ENCODE measurements at places on chromosomes 16 and 17. TPM values are rescaled to one million over a fixed set of nuclear protein-coding genes. Genes with fewer than 3 reads are reported as not detected.

SPEM2 gene
- total RNA-seq, result not detected

CYB5D1 gene
- total RNA-seq, result 25.6 TPM

HEATR9 gene
- not detected for total RNA-seq

CD79B gene
- 5.7 TPM for total RNA-seq

BAHCC1 gene
- 8.6 TPM for total RNA-seq

GRCh38 chr16:4594433-4595410, 20.0 kb downstream of the UBALD1 start:
- no peak for DNase-seq

DNA sequence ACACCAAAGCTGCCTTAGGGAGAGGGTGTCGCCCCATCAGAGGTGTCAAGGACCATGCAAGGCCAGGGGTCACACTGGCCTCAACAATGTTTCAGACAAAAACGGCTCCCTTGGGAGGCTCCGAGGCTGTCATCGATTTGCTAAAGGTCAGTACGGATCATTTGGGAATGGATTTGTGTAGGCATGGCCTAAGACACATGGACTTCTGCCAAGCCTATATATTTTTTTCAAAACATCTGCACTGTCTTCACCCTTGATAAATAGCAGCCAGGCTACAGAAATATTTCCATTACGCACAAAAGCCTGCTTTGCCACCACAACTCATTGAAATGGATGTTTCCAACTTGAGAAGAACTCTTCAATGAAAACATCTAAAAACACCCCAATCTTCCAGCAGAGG, 10.3 kb downstream of the CUEDC1 start:
- DNase-seq, result no peak

DNA sequence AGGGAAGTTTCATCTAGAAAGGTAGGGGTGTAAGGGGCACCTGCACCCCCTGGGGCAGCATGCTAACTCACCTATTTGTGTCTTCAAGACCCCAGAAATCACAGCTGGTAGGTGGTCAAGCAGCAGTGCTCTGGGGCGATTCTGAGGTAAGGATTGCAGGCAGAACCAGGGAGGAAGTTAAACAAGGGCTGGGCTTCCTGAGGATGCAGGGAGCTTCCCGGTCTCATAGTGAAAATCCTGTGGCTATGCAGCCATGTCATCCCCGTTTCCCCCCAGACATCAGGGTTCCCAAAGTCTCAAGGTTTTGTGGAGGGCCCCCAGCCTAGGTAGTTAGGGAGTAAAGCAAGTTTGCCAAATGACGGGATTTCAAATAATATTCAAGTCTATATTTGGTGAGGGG, 78.5 kb downstream of the C16orf78 start:
- DNase-seq, result no peak

DNA sequence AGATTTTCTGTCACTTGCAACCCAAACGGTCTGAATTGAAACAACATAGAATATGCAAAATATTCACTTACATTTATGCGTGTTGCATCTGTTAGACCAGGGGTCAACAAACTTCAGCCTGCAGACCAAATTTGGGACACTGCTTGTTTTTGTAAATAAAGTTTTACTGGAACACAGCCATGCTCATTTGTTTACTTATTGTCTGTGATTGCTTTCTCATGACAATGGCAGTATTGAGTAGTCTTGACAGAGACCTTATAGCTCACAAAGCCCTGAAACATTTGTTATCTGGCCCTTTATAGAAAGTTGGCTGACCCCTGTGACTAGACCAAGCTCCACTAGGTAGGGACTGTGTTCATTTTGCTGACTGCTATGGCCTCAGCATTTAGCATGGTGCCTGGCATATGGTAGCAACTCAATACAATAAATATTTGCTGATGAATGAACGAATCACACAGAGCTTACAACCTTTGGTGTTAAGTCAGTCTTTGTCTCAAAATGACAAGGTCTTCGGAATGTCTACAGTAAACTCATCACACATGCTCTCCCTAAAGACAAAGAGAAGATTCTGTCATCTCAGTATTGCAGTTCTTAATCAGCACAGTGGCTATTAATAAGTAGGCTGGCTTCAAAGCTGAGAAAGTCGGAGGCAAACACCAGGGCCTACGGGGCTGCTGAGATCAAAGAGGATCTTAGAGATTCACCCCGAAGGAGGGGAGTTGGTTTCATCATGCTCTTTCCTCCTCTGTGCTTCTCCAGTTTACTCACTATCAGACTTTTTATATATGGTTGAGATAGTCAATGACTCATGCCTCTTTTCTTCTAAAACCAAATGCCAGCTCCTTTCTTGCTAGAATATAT, 95.2 kb upstream of the AXIN2 start:
- no peak for DNase-seq

GRCh38 chr17:43679401-43679800, 17.7 kb upstream of the MEOX1 start:
- no peak for DNase-seq

DNA sequence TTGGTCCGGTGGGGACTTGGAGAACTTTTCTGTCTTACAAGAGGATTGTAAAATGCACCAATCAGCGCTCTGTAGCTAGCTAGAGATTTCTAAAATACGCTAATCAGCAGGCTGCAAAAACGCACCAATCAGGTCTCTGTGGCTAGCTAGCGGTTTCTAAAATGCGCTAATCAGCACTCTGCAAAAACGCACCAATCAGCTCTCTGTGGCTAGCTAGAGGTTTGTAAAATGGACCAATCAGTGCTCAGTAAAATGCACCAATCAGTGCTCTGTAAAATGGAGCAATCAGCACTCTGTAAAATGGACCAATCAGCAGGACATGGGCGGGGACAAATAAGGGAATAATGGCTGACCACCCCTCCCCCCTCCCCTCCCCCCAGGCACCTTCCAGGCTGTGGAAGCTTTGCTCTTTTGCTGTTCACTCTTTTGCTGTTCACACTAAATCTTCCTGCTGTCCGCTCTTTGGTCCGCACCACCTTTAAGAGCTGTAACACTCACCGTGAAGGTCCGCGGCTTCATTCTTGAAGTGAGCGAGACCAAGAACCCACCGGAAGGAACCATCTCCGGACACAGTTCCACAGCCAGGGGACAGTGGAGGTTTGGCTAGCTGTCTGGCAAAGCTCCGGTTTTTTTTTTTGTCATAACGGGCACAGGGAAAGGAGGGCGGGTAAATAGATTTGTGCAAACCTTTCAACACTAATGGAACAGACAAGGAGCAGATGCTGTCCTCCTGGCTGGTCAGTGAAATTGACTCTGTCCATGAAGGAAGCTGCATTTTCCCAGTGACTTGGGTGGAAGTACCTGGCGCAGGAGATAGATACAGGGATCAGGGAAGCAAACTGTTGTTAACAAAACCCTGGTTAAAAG, 8.3 kb downstream of the PITPNC1 start:
- DNase-seq, result no peak

DNA sequence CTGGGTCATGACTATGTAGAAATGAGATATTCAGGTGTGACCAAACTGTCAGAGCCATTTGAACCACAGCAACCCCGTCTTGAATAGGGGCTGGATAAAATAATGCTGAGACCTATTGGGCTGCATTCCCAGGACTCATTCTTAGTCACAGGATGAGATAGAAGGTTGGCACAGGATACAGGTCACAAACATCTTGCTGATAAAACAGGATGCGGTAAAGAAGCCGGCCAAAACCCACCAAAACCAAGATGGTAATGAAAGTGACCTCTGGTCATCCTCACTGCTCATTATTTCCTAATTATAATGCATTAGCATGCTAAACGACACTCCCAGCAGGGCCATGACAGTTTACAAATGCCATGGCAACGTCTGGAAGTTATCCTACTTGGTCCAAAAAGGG, 545.5 kb downstream of the TMEM114 start:
- DNase-seq, result no peak

GRCh38 chr17:6508519-6509030, 47.8 kb downstream of the PITPNM3 start:
- DNase-seq, result no peak

DNA sequence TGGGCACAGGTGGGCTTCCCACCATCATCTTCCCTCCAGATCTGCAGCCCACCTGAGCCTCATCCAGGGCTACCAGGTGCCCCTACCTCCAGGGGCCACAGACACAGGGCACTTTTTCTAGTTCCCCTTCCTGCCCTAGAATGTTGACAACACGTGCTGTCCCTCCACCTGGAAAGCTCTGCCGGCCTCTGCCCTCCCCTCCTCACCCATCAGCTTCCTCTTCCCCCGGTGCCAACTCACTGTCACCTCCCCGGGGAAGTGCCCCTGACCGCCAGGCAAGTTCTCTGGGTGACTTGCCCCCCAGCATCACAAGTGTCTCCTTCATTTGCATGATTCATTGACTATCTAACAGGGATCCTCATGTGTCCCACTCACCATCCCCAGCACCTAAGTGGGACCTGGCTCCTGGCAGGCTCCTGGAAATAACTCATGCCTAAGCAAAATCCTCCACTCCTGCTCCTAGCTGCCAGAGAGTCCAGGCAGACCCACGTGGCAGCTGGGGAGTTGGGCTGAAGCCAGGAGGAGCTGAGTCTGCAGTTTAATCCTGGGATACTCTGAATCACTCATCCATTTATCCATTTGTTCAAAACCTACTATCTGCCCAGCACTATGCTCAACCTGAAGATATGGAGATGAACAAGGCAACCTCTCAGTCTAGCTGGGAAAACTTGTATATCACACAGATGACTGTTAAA, 304.4 kb downstream of the FOXL1 start:
- peak; percentile 73 for DNase-seq

DNA sequence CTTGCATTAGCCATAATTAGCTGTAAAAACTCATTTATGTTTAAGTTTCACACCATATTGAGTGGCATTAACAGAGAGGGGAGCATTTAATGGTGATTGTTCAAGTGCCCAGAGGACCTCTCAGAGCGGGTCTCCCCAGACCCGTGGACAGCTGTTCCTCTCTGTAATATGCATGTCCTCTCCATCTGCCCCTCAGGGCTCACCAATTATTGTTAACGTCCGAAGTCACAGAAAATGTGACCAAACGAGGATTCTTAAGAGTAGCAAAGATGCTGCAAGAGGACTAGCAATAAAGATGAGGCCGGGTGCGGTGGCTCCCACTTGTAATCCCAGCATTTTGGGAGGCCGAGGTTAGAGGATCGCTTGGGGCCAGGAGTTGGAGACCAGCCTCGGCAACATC, 130.2 kb downstream of the CPPED1 start:
- DNase-seq, result no peak

DNA sequence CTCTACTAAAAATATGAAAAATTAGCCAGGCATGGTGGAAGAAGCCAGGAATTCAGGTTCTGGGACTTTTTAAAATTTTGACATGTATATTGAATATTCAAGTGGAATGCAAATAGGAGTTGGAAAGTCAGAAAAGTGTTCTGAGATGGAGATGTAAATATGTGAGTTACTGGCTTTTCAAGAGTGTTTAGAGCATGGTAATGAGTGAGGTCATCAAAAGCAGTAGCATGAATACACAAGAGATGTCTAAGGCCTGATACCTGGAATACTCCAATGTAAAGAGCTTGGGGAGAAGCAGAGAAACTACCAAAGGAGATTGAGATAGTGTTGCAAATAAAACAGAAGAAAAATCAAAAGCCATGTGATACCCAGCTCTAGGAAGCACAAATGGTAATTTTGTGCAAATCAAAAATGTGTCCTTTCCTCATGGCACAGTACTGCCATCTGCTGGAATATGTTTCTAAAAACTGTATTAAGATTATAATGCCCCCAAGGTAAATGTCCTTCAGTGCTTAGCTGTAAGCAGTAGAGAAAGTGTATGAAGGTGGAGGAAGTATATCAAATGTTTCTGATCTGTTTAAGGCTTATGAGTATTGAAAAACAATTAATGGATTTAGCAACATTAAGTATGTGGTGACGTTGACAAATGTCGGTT, 908.4 kb downstream of the KCNJ18 start:
- DNase-seq, result no peak

DNA sequence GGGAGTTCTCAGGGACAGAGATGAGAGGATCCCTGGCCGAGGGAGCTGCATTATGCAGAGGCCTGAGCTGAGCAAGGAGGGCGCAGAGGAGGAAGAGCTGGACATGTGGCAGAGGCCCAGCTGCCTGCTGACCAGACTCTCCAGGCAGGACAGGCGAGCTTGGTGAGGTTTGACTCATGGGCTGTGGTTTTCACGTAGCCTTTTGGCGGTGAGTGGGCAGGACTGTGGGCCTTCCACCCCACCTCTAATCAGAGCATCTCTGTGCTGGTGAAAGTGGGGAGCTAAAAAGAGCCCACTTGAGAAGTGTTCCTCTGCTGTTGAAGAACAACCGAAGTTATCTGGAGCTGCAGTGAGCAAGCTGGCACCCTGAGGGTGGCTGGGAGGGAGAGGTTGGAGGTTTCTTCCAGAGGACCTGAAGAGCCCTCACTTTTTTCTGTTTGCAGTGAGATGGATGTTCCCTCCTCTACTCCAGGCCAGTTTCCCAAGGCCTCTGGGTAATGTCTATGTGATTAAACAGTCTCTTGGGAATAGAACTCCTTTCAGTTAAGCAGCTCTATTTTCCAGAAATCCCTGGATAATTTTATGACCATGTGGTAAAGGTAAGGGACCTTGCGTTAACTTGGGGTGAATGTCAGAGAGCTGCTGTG, 11.9 kb downstream of the EPN2 start:
- DNase-seq, result peak; percentile 69

GRCh38 chr17:81711814-81712467, at the start of gene SLC25A10:
Gene SLC25A10, plus strand, starts transcription at chr17:81712284. Its CDS starts 143 bp downstream, at chr17:81712427.
- peak; percentile 89 for DNase-seq

GRCh38 chr17:32445074-32445415, 735 bp downstream of the PSMD11 start:
- no peak for DNase-seq

- no peak for DNase-seq
These were observed 142.6 kb upstream of the CPHXL start for GRCh38 chr16:75868636-75869632.

DNA sequence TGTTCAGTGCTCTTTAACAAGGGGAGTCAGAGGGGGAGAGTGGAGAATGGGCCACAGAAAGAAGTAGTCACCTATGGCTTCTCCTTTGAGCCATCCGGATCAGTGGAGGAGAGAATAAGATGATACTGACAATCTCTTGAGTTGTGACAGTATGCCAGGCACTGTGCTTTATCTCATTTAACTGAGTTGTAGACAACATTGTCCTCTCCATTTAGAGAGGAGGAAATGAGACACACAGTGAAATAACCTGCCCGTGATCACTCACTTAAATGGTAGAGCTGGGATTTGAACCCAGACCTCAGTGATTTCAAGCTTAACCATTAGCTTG, 17.8 kb upstream of the EEF2K start:
- no peak for DNase-seq

DNA sequence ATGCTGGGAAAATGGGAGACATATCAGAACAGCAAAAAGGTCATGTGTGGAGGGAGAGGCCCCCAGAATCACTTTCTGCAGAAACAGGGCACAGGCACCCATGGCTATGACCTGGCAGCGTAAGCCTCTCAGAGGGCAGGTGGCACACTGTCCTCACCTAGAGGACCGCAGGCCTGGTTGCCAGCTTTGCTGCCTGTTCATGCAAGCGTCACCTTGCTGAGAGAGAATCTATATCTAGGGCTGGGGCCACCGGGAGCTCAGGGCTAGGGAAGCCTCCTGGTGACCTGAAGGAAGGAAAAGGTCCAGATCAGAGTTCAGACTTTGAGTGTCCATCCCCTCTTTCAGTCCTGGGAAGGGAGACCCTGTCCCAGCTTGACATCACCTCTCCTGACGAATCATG, 78.7 kb downstream of the GOSR1 start:
- DNase-seq, result no peak
